HTR-8/SVneo (cell line): ENCODE measurements at places on chromosomes 7 and 10.

- DNase-seq = no peak
Measured at GRCh38 chr10:105965141-105965540, 1199.4 kb downstream of the SORCS1 start.

DNA sequence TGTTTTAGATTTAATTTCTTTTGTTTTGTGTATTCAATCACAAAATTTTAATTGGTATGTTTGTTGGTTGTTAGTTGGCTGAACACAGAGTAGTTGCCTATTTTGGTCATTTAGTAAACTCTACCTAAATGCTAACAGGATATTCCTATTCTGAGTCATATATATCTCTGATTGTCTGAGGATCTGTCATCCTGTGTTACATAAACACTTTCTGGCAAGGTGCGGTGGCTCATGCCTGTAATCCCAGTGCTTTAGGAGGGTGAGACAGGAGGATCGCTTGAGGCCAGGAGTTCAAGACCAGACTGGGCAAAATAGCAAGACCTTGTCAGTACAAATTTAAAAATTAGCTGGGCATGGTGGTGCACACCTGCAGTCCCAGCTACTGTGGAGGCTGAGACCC lies 178.6 kb downstream of the PLCE1 start:
- DNase-seq = no peak

GRCh38 chr10:126376956-126377355 lies 11.3 kb downstream of the ADAM12 start:
- DNase-seq = no peak

GRCh38 chr7:116150588-116150987 lies 59.8 kb upstream of the TES start:
- DNase-seq = no peak

DNA sequence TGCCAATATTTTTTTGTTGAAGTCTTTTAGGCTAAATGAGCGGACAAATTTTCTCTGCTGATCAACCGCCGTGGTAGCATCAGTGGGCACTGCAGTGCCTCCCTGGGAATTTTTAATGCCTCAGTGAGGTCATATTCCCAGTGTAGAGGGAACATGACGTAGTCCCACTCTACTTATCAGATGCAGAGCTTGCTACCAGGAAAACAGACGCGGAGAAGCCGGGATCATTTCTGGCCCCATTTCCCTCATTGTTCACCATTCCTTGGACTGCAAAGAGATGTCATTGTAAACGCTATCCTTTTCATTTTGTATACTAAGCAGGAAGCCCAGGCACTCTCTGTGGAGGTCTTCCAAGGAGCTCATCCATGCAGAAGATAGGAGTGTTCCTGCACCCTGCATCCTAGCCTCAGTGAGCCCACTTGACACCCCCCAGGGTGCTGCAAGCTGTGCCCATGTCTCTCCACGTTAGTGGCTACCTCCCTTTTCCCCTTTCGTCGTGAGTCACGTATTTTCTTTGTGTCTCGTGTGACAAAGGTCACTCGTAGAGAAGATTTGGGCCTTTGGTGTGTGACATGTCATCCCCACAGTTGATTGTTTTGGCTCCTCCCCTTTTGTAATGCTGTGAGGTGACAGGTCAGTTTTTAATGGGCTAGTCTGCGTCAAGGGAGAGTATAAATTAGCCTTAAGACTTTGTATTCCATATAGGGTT lies 145.5 kb downstream of the TCF7L2 start:
- DNase-seq = no peak

DNA sequence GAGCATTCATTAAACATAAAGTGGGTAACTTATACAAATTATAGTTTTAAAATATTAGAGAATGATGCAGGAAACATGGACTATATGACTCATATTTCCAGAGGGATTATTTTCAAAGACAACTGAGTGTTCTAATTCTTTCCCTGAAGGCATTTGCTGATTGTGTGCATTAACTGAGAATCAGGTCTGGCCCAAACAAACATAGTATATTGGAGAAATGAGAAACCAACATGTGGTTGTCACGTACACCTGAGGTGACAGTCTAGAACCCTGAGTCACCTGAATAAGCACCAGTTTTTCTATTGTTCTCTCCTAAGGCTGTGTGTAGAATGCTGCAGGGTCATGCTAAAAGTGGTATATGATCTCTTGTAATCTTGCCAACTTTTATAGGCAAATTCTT lies 1125.7 kb downstream of the XPNPEP1 start:
- no peak for DNase-seq

DNA sequence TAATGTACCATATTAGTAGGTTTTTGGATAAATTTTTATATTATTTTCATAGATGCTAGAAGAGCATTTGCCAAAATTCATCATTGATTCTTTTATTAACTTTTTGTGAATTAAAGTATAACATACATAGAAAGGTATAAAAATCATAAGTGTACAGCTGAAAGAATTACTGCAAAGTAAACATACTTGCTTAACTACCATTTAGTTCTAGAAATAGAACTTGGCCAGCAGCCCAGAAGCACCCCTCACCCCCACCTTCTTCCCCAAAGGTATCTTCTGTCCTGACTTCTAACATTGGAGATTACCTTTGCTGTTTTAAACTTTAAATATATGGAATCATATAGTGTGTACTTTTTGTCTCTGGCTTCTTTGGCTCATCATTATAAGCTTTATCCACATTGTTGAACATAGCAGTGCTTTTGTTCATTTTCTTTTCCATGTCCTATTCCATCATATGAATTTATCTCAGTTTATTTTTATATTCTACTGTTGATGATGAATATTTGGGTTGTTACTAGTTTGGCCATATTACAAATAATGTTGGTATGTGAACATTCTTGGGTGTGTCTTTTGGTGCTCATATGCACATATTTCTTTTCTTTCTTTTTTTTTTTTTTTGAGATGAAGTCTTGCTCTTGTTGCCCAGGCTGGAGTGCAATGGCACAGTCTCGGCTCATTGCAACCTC lies 142.8 kb downstream of the ADK start:
- DNase-seq = no peak

DNA sequence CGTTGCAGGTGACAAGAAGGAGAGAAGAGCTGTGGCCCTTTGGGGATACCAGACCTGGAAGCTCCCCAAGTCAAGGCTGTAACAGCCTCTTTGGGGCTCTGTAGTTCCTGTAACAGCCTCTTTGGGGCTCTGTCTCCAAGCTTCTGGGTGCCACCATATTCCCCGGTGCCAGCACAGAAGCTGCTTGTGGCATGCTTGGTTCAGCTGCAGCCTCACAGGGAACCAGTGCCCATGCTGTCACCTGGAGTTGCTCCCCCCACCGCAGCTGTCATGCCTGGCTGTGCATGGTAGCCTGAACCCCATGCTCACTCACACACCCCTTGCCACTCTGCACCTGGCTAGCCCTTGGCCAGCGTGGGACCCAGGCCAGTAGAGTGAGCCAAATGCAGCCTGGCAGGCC lies 109.1 kb downstream of the ELAPOR2 start:
- DNase-seq = no peak

DNA sequence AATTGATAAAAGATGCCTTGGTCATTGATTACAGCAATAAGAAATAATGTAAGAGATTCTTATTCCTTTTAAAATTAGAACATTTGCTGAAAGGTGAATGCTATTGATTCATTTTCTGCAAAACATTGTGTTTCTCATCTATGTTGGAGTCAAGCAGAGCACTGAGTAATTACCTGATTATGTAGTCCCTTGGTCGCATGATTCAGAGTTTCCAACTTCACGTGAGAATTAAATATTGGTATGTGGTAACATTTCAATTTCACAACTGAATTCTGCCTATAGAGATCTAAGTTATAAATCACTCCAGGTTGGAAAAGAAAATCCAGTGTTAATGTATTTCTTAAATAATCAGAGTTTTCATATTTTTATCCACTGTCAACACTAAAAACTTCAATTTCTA lies 701.4 kb downstream of the PHTF2 start:
- no peak for DNase-seq

GRCh38 chr10:61404751-61405150 lies 48.4 kb downstream of the TMEM26 start:
- DNase-seq = no peak

DNA sequence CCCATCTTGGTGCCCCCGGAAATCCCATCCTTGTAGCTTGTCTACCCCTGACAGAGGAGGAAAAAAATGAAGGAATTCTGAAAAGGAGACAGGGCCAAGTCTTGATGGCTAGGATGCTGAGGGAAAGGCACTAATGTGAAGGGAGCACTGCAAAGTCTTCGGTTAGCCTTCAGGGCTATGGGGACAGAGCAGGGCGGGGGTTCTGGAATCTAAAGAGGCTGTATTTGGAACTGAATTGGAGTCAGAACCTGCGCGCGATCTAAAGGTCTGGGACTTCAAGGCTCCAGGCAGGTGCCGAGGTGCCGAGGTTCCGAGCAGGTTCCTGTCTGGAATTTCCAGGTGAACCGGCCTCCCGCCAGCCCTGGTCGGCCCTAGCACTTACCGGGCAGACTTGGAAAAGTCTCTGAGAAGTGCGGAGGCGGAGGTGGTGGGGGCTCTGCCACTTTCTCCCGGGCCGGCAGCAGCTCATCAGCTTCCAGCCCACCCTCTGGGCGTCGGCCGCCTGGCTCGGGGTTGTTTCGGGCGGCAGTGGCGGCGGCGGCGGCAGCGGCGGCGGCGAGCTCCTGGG lies 781 bp downstream of the GBX1 start:
- no peak for DNase-seq

- DNase-seq = no peak
Measured at GRCh38 chr7:50068026-50068425, 25.0 kb downstream of the ZPBP start.

DNA sequence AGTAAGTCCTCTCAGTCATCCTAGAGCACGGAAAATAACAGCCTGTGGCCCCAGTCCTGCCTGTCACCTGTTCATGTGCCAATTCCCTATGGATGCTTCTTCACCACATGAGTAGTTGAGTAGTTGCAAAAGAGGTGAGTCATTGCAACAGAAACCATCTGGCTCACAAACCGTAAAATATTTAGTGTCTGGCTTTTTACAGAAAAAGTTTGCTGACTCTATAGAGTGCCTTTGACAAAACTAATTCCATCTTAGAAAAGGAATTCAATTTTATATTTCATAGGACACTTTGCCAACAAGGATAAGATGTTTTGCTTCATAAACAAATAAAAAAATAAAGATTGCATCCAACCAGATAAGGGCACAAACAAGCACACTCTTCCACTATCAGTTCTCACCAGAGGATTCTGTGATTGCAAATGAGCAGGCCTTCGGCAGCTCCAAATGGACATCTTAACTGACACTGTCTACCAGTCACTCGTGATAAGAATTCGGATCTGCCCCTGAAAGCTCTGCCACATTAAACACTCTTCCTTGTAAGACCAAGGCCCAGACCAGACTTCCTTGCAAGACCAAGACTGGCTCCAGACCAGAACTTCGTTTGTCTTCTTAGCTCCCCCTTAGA lies 242.7 kb upstream of the SEMA3C start:
- DNase-seq = peak; percentile 37

- DNase-seq = peak; percentile 45
Measured at GRCh38 chr10:80596391-80597257, 58.9 kb downstream of the SH2D4B start.

DNA sequence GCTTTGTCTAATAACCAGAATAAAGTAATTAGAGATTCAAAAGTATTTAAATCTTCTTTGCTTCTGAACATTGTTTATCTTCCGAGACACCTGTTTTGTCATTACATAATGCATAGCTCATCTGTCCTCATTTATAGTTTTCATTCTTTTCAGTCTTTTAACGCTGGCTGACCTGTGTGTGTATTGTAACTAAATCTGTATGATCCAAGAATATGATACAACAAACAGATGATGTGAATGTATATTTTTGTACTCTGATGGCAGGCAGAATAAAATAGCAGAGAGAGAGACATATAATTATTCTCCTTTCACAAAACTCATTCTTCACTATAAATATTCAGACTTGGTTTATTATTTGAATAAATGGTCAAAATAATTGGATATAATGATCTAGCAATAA lies 80.6 kb downstream of the ORC5 start:
- DNase-seq = no peak

GRCh38 chr10:69321865-69322264 lies 43.6 kb downstream of the HK1 start:
- DNase-seq = no peak

- no peak for DNase-seq
Measured at GRCh38 chr10:34046506-34047034, 712.1 kb upstream of the NRP1 start.
